ENCODE measurements at places on chromosomes 2 and 18.

DNA sequence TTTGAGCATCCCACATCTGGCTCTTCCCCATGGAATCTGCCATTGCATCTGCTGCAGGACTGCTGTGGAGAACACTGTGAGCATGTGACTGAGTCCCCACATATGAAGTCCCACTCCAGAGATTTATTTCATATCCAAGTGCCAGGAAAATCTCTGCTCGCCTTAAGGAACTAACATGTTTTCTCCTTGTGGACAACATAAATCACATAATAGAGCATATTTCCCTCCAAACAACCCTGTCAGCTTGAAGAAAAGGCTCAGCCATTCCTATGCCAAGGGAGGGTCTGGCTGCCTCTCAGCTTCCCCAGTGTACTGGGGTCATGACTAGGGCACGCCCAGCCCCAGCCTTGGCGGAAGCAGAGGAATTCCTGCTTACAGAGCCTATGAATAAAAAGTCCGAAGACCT lies 193.7 kb downstream of the DNER start:
- DNase-seq: no peak

GRCh38 chr2:180722551-180723239 lies 257.7 kb upstream of the UBE2E3 start:
- no peak for DNase-seq

GRCh38 chr2:145018502-145018901 lies 498.6 kb upstream of the ZEB2 start:
- DNase-seq: no peak

- DNase-seq: no peak
These were observed 53.8 kb downstream of the MYO1B start for GRCh38 chr2:191299010-191299409.

DNA sequence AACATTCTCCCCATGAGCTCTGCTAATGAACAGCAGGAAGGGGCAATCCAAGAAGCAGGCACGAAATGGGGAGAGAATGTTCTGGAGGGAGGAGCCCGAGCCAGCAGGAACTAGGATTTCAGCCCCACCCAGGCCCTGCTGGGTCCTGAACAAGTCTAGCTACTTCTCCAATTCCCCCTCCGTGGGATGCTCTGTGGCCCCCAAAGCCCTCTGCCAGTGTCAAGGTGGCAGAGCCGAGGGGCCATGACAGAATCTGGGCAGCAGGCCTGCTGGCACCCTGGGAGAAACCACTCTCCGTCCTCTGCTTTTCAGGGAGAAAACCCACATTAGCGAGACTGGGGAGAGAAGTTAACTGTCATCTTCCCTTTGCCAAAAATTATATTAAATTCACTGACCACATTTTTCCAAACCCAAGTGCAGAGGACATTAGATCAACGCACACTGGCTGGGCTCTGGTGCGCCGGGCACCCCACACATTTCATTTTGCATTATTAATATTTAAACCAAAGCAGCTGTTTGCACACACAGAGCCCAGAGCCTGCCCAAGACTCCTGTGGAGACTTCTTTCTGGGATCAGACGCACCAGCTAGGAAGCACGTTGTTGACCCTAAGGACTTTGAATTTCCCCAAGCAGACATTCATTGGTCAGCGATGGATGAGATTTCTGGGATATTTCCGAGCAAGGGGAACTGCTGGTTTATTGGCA lies 80.2 kb upstream of the PKDCC start:
- DNase-seq: no peak

GRCh38 chr2:207825978-207826377 lies 56.3 kb upstream of the FZD5 start:
- no peak for DNase-seq

- DNase-seq: no peak
These were observed 45.3 kb upstream of the ROCK2 start for GRCh38 chr2:11389551-11390398.

- DNase-seq: no peak
These were observed 2.0 kb upstream of the FAM117B start for GRCh38 chr2:202632682-202633290.

DNA sequence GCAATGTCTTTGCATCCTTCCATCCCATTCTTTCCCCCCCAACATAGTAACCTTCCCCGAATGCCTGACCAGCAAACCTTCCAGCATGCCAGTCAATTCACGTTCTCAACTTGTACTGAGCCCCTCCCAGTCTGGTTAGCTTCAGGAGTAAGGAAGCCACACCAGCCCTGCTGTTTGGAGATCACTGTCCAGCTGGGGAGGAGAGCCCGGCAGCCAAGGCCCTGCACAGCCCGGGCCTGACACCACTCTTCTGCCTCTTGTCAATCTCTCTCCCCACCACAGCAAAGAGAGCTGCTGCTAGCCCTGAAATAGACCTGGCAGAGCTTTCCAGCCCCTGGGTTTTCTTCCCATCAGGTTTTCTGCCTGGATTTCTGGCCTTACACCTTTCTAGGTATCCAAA lies 185.8 kb upstream of the ID2 start:
- no peak for DNase-seq

DNA sequence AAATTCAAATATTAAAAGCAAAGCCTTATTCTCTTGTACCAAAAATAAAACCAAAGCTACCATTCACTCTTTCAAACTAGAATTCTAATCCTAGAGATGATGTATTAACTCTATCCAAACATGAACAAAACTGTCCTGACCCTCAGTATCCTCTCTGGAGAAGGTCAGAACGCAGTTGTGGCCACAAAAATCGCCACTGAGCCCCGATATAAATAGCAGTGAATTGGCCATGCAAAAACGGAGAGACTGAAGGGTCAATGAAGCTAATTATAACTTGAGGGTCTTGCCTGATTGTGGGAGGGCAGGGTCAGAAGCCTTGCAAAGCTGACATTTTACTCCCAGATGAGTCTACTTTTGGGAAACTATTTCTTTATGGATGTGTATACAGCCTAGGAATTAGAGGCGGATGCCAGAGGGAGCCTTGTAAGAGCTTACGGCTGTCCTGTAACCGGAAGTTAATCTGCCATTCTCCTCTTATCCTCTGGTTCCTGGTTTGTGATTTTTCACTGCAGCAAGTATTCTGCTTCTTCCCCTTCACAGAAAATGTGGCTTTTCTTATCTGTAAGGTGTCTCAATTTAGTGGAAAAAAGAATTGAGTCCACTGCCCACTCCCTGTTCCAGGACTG lies 28.1 kb downstream of the CAVIN2 start:
- DNase-seq: no peak

DNA sequence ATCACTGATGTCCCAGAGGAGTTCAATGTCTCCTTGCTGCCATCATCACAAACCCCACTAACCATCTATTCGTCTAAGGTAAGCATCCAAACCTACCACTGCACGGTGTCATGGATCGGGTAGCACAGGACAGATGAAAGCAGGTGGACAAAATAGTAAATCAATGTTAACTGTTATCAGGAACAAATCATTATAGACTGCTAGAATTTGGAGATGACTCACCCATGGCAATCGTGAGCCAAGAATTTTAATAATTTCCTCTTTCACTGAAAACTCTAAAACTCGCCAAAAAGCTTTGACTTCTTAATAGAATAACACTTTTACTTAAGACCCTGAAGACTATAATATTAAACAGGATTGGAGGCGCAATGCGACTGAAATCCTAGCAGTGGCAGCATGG lies 33.7 kb upstream of the BZW1 start:
- DNase-seq: no peak

GRCh38 chr2:234745347-234745746 lies 206.5 kb upstream of the SH3BP4 start:
- DNase-seq: no peak

DNA sequence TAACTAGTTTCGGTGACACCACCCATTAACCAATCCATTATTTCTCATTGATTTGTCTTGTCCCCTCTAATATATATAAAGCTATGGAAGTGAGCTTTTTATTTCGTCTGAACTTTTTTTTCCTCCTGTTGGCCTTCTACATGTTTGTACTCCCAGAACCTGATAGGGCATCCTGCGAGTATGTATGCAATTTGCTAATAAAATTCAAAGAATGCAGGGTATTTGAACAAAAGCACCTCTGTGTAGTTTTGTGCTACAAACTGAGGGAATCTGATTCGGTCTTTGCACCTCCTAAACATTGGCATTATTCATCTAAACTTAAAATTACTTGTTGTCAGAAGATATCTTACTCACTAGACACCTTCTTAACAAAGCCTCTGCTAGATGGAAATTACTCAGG lies 242.9 kb upstream of the TMEFF2 start:
- DNase-seq: no peak

- no peak for DNase-seq
These were observed 164.1 kb downstream of the TMEM247 start for GRCh38 chr2:46643493-46643892.

- DNase-seq: no peak
These were observed 570 bp upstream of the ECEL1 start for GRCh38 chr2:232488097-232488711.

- no peak for DNase-seq
These were observed at the start of gene DPP10 for GRCh38 chr2:114442510-114442909. Gene DPP10, plus strand, starts transcription at chr2:114442641.

DNA sequence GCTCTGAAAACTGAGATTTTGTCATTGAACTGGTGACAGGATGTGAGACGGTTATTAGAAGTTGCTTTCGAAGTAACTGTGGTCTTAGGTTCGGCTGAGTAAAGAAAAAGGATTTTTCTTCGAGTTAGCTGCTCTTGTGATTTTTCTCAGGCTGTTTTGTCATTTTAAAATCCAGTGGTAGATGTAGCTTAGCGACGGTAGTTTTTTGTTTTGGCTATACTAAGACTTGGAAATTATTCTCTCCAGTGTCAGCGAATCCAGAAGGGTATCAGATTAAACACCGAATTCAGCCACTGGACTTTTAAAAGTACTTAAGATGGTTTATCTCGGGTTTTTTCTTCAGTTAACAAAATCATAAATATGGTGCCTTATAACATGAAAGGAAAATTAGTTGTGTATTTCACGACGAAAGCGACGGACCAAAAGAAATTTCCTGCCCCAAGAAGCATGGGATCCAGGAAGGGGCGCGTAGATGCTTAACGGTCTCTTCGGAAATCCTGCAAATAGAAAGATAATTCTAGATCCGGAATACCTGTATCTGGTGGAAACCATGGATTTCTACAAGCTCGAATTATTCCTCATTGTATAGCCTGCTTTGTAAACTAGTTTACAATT lies 1.2 kb downstream of the SFT2D3 start:
- no peak for DNase-seq
